Suppressor macrophage treated with lipopolysaccharide for 1 hour (primary cell): ENCODE measurements at places on chromosomes 3 and 15.

- no peak for DNase-seq
These were observed 37.5 kb downstream of the SETMAR start for GRCh38 chr3:4340411-4341335.

- DNase-seq: no peak
These were observed 73.7 kb downstream of the OCA2 start for GRCh38 chr15:28025413-28025812.

DNA sequence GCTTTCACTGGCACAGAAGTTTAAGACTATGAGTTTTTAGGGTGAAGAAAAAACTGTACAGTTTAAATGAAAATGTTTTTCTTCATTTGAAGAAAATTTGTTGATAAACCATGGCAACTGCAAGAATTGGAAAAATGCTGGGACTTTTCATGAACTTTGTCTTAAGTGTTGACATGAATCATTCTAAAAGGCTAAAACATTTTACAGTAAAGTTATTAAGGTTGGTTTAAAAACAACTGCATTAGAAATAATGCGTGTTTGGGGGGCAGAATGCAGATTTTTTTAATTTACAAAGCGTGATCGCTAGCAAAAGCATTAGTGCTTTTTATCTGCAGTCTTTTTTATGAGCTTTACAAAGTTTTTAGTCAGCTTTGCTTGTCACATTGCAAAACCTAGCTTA, 601.9 kb upstream of the TGFBR2 start:
- DNase-seq: no peak

DNA sequence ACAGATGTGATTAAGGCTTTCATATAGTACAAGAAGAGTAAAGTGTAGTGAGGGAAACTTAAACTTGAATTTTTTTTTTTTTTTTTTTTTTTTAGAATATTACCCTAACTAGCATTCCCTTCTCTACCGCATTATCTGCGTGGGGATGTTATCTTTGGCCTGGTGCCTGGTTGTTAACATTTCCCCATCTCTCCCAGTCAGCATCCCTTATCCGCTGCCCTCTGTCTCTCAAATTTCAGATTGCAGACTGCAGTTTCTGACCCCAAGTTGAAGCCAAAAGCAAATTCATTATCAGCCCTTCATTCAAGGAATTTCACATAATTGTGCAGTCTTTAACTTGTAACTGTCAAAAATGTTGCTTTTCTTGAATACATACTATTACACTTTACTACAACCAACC, 353.0 kb downstream of the PLOD2 start:
- DNase-seq: no peak

GRCh38 chr15:66760097-66760967, 58.3 kb downstream of the SMAD6 start:
- DNase-seq: no peak

DNA sequence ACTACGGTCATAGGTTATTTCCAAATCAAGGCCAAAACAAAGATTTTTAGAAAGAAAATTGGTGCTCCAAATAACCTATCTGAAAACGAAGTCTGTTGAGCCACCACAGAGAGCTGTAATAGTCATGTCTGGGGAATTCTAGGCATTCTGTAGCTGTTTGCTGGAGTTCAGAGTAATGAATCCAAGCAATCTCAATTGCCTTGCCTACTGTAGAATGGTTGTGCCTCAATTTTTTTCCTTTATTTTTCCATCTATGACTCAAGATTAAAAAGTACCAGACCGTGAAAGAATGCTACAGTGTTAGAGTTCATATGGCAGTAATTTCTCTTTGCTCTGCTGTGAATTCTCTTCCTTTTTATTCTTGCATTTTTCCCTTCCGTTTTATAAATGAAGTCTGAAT, 1007.2 kb upstream of the ALCAM start:
- DNase-seq: no peak

- DNase-seq: no peak
These were observed 49.0 kb downstream of the MSL2 start for GRCh38 chr3:136146981-136147729.

GRCh38 chr15:40930430-40931299, 1.5 kb downstream of the DLL4 start:
- DNase-seq: peak; percentile 28

DNA sequence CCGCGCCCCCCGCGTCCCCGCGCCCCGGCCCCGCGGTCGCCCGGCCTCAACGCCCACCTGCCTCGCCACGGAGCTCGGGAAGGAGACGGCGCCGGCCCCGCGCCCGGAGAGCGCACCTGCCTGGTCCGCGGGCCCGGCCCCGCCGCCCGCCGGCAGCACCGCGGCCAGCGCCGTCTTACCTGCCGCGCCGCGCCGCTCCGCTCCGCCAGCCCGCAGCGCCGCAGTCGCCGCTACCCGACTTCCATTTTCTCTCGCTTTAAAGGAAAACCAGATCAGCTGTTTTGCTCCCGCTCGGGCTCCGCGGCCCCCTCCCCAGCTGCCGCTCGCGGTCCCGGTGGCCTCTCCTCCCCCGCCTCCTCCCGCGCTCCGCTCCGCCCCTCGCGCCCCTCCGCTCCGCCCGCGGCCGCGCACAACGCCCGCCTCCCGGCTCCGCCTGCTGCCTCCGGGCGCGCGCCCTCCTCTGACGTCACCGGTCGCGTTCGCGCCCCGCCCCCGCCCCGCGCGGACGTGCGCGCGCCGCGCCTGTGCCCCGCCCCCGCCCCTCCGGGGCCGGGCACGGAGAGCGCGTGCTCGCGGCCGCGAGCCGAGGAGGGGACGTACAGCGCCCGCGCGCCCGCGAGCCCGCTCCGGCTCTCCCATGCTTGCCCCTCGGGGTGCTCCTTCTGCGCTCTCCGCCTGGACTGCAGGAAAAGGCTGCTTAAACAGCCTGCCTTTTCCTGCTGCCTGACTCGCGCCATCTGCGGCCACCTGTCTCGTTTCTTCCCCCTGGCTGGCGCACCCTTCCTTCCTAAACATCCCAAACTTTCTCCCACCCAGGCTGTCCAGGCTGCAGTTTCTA, 159.8 kb upstream of the CHRNA7 start:
- DNase-seq: peak; percentile 93

DNA sequence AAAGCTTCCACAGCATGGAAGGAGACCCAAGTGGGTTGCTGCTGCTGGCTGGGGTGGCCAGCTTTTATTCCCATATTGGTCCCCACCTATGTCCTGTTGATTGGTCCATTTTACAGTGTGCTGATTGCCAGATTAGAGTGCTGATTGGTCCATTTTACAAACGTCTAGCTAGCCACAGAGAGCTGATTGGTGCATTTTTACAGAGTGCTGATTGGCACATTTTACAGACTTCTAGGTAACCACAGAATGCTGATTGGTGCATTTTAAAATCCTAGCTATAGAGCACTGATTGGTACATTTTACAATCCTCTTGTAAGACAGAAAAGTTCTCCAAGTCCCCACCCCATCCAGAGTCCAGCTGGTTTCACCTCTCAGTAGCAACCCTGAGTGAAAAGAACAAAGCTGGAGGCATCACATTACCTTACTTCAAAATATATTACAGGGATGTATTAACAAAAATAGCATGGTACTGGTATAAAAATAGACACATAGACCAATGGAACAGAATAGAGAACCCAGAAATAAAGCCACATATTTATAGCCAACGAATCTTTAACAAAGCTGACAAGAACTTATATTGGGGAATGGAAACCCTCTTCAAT, 7.5 kb upstream of the ACVR2B start:
- DNase-seq: no peak

DNA sequence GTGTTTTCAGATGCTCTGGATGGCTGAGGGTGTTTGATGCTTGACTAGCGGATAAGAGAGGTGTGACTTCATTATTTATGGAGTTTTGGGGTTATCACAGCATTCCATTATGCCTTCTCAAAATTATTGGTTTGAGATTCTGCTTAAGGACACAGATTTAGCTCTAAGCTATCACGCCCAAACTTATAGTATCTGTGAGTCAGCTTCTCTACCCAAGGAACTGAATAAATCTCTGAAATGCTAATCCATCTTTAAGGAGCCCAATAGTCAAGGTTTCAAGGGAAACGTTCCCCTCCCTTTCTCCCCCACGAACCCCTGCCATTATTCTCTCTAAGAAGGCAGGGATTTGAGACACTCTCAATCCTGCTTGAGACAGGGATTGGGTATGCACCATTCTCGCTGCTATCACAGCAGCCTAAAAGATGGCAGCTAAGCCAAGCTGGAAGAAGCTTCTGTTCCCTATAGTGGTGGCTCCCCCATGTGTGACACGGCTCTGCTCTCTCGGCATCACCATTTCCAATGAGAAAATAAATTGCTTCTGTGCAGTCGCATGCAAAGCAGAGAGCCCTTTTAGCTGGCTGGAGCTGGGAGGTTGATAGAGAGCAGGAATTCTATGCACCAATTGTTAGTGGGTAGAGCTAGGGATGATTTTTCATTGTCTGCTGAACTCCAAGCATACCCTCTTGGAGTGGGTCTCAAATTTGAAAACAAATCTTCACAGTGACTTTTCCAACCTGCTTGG, 151.1 kb downstream of the IL20RB start:
- DNase-seq: no peak

GRCh38 chr3:65558826-65559225, 479.9 kb downstream of the MAGI1 start:
- no peak for DNase-seq

DNA sequence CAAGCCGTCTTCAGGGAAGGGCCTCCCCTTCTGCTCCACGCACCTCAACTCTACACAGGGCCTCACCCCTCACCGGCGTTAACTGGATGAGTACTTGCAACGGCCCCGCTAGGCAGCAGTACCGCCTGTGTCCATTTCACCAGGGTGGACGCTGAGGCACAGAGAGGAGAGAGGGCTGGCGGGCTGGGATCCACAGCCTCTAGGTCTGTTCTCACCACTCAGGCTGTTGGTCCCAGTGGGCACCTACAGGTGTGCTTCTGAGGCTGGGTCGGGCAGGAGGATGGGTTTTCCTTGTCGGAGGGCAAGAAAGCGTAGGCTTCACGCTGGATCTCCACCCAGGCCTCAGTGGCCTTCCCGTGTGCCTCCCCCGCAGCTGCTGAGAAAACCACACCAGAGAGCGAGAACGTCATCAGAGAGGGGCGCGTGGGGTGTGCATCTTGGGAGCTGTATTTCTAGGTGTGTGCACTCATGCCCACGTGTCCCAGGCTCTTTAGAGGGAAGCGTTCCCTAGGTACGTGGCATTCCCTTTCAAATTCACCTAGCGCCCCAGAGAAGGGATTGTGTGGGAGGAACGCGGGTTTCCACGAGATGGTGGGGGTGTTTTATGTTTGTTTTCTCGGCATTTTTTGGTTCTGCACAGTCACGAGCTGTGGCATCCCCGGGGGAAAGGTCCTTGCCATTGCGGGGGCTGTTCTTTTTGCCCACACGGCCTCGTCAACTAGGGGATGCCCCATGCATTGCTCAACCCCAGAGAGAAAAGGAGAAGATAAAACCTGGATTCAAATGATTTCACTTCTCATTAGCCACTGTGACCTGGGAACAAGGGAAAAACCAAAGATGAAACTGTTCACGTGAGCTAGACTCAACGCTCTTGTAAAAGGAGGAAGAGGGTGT, 67.7 kb downstream of the MGLL start:
- peak; percentile 96 for DNase-seq

- no peak for DNase-seq
These were observed 48.0 kb upstream of the TPRG1 start for GRCh38 chr3:189123595-189124387.

GRCh38 chr15:63460210-63461155, 43.9 kb upstream of the USP3 start:
- DNase-seq: no peak

GRCh38 chr3:73633916-73634344, 9.2 kb upstream of the PDZRN3 start:
- no peak for DNase-seq

DNA sequence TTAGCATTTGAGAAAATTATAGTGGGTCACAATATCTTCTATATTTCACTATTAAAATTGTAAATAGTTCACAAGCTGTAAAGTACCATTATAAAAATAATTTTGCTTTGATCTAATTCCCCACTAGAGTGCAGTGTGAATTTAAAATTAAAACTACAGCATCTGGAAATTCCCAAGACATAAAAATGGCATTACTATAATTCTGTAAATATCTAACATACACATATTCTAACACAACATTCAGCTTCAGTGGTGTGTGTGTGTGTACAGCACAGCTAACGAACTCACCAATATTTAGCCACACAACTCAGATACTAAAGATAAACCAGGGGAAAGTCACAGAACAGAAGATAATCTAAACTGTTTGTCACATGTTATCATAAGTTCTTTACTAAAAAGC, 424.9 kb upstream of the ZNF385D start:
- peak; percentile 1 for DNase-seq

DNA sequence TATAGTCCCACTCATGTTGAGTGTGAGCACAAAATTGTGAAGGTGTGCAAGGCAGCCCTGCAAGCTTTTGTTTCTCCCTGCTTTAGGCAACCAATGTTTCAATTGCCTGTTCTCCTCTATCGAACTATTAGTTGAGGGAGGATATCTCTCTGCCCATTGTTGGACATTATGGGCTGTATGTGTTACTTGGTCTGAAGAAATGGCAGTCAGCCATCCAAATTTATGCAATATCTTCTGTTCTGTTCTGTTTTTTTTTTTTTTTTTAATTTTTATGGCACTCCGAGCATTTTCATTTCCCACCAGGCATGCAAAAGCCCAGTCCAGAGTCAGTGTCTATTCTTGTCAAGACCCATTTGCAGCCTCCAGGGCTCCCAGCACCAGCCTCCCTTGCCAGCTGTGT, 44.0 kb downstream of the ANAPC13 start:
- DNase-seq: no peak

DNA sequence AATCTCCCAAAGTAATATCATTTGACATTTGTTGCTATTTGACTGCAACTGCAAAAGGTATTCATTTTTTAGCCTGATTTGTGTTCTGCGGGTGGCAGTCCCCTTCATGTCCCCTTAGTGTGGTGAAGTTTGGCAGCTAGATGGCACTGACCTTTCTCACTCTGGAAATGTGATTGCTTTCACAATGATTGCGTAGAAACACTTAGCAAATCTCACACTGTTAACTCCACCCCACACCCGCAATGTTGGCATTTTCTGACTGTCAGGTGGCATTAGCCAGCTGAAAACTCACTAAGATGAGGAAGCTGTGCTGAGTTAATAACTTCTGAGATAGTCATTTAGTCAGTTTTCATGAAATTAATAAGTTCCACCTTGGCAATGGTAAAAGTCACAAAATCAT, 76.9 kb downstream of the TRIM69 start:
- DNase-seq: peak; percentile 71

- DNase-seq: no peak
These were observed 14.4 kb downstream of the NGLY1 start for GRCh38 chr3:25768851-25769250.

DNA sequence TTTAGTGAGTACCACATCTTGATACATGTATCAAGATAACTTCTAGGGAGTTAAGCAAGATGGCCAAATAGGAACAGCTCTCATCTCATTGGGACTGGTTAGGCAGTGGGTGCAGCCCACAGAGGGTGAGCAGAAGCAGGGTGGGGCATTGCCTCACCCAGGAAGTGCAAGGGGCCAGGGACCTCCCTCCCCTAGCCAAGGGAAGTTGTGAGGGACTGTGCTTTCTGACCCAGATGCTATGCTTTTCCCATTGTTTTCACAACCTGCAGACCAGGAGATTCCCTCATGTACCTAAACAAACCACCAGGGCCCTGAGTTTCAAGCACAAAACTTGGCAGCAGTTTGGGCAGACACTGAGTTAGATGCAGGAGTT, 665.0 kb upstream of the CBLB start:
- no peak for DNase-seq

- DNase-seq: peak; percentile 12
These were observed at the start of gene HCN4 for GRCh38 chr15:73368301-73369136. HCN4 (minus strand) TSS chr15:73368958; CDS start chr15:73368270, 688 bp downstream.

- DNase-seq: no peak
These were observed 104.4 kb downstream of the LRRK1 start for GRCh38 chr15:101023501-101024072.

- no peak for DNase-seq
These were observed 398.9 kb upstream of the TPRG1 start for GRCh38 chr3:188772886-188773285.
